ENCODE measurements at places on chromosomes 7 and 10.

- DNase-seq = no peak
Measured at GRCh38 chr7:29937132-29937531, 52.5 kb downstream of the SCRN1 start.

DNA sequence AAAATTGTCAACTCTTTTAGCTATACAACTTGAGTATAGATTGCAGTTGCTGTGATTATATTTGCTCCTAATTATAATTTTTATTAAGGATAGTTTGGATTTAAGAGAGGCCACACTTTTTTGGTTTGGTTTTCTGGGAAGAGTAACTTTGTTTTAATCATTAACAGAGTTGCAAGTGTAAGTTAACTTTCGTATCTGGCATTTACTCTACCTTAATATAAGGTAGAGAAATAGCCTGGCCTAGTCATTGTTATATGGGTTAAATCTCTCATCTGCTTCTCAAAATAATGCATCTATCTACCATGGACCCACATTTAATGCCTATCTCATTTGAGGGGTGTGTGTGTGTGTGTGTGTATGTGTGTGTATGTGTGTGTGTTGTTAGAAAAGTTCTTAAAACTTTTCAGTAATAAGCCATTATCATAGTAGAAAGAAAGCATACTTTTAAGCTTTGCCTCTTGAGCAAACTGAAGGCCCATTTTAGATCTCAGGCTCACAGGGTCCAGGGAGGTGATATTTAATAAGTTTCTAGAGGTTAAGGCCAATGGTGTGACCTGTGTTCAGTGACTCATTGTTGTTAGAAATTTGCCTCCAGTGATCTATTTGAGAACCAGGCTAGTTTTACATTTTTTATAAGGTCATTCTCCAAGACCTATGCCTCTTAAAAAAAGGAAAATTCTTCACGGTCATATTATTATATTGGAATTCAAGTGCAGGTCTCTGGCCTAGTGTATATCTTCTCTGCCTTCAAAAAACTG, 10.9 kb upstream of the TEX47 start:
- DNase-seq = no peak

- no peak for DNase-seq
Measured at GRCh38 chr10:120776442-120776841, 74.7 kb upstream of the WDR11 start.

DNA sequence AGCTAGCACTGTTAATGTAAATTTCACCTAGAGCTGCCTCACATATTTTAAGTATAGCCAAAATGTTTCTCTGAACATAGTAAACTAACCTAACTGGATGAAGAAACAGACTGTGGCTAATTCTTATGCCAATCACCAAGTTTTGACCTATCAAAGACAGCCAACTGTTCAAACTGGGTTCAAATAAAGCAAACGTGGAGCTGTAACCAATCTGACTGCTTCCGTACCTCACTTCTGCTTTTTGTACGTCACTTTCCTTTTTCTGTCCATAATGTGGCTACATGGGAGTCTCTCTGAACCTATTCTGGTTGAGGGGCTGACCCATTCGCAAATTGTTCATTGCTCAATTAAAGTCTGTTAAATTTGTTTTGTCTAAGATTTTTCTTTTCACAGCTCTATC, 66.3 kb upstream of the ETV1 start:
- DNase-seq = no peak

DNA sequence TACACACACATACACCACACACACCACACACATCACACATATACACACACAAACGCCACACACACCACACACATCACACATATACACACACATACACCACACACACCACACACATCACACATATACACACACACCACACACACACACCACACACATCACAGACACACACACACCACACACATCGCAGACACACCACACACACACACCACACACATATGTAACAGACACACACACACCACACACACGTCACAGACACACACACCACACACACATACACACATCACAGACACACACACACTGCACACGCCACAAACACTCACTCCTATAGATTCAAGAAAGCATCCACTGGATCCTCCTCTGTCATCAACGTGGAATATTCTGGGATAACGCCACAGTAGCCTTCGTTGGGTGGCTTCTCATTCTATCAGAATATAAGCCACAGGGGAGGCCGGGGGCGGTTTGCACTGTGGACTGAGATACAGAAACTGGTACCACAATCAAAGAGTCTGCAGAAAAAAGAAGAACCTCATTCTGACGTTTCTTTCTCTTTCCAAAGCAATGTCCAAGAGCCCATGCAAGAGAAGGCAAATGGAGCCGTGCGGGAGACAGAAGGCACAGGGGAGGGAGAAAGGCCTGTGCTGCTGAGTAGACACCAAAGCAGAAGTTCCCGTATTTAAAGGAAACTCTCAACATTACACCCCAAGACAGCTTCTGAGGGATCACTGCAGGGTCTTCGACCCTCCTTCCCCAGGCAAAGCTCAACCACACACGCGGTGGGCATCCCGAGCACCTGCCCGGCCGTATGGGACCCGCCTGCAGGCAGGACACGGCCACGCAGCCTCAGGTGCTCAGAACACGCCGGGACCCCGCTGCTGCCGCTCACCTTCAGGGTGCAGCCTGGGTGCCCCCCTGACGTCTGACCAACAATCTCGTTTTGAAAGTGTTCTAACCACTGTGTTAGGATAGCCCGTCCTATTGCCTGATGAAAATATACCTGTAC, 321.2 kb downstream of the DNAJB6 start:
- DNase-seq = no peak

Measured in spinal cord (tissue), 10 donors.